ENCODE measurements at places on chromosomes 12 and 14.

DNA sequence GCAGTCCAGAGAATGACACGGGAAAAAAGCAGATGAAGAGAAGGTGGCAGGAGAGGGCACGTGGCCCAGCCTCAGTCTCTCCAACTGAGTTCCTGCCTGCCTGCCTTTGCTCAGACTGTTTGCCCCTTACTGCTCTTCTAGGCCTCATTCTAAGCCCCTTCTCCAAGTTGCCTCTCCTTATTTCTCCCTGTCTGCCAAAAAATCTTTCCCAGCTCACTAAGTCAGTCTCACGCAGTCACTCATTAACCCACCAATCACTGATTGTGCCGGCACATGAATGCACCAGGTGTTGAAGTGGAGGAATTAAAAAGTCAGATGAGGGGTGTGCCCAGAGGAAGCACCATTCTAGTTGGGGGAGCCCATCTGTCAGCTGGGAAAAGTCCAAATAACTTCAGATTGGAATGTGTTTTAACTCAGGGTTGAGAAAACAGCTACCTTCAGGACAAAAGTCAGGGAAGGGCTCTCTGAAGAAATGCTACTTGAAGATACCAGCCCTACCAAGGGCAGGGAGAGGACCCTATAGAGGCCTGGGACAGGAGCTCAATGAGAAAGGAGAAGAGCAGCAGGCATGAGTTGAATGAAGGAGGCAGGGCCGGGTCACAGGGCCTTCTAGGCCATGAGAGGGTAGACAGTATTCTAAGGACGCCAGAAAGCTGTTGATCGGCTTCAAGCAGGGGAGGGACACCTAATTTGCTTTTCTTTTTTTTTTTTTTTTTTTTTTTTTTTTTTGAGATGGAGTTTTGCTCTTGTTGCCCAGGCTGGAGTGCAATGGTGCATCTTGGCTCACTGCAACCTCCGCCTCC, 40.9 kb downstream of the DAD1 start:
- DNase-seq = no peak

DNA sequence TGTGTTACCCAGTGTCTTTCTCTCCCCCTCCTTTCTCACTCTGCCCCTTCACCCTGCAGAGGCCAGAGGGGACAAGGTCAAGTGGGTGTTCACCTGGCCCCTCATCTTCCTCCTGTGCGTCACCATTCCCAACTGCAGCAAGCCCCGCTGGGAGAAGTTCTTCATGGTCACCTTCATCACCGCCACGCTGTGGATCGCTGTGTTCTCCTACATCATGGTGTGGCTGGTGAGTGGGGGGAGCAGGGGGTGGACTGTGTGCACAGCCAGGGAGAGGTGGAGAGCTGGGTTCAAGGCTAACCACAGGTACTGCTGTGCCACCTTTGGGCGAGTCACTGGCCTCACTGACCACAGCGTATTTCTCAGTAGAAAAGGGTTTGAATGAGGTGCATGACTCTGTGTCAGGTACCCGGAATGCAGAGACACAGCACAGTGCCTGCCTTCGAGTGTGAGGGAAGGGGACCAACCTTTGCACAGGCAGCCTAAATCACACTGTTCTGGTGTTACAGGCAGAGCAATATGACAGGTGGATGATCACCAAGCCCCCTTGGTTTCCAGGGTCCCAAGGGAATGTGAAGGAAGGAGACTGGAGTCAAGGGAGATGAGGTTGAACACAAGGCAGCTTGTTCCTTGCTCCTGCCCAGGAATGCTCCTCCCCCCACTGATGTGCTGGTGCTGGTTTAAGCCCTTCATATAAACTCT, 30.8 kb upstream of the RIN3 start:
- DNase-seq = no peak

- peak; percentile 40 for DNase-seq
Measured at GRCh38 chr12:54418441-54419087, 502 bp downstream of the ITGA5 start.

GRCh38 chr12:95446506-95446900, 27.4 kb upstream of the METAP2 start:
- peak; percentile 68 for DNase-seq

- no peak for DNase-seq
Measured at GRCh38 chr12:49332891-49333371, 4.1 kb downstream of the C1QL4 start.

GRCh38 chr12:83132360-83132759, 445.7 kb downstream of the TMTC2 start:
- DNase-seq = no peak

DNA sequence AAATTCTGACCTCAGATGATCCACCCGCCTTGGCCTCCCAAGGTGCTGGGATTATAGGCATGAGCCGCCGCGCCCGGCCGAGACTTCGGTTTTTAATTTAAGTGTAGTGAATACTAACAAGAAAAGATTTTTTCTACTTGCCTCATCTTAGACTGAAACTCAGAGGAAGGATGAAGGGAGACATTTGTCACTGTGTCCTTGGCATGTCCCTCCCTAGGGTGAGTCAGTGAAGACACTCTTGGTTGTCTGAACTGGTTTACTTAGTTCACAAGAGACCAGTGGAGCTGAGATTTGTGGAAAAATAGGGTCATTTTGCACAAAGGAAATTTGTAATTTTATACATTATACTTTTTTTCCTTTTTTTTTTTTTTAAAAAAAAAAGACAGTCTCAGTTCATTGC, 13.5 kb downstream of the C12orf71 start:
- DNase-seq = no peak

DNA sequence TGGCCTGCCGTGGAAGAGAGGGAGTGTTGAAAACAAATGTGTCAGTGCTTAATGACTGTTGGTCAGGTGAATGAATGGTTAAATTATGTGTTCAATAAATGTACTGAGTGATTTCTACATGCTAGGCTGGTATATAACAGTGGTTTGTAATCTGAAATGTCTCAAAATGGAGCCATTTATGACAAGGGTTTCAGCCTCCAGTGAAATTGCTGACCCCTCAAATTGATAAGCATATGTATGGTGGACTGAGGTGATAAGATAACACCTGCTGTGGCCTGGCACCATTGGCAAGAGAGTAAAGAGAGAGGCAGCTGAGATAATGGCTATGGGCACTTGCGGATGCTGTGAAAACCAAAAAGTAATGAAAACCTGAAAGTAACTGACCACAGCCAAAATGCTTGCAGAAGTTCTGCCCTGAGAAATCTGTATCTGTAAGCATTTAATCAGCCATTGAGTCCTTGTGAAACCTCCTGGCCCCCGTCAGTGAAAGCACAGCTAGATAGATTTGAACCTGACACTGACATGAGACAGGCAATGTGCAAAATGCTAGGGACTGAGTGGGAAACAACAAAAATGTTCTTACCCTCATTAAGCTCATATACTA, 1.4 kb upstream of the BCAT1 start:
- no peak for DNase-seq

DNA sequence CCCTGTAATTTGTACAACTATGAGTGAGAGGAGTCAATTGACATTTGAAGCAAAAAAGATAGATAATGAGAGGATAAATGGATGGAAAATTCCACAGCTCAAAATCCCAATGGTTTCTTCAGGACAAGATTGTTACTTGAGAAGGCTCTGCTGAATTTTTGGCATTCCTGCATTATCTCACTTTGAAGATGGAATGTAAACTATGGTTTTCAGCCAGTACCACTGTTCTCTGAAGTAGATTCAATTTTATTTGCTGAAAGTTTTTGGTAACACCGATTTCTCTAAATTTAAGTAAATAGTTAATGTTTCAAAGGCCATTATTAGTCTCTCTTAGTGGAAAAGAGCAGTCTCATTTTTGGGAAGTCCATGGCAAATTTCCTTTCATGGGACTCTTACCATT, 121.9 kb upstream of the SLC38A2 start:
- DNase-seq = no peak

- no peak for DNase-seq
Measured at GRCh38 chr12:4215229-4216186, 58.1 kb upstream of the CCND2 start.

GRCh38 chr12:104011253-104011652, 38.7 kb downstream of the GLT8D2 start:
- no peak for DNase-seq

DNA sequence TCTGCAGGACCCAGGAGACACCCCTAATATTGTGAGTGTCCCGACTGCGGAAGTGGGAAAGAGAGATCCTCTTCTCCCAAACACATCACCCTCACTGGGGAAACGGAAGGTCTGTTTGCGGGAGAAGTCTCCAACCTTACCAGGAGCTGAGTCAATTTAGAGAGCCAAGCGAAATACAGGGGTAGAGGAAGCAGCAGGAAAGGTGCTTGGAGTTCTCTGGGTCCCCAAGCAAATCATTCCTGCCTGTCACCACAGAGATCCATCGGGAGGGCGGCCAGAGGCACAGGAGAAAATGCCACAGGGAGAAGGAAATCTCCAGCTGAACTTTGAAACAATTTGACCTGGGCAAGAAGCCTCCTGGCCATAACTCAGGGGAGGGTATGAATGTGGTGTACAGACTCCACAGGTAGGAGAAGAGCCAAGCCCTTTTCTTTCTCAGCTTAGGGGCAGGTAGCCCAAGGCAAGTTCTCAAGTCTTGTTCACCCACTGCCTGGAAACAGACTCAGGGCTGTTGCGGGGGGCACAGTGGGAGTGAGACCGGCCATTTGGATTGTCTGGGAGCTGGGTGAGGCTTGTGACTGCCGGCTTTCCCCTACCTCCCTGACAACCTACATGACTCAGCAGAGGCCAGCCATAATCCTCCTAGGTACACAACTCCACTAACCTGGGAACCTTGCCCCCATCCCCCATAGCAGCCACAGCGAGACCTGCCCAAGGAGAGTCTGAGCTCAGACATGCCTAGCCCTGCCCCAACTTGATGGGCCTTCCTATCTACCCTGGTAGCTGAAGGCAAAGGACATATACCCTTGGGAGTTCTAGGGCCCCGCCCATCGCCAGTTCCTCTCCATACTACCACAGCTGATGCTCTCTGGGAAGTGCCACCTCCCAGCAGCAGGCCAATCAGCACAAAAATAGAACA, 211.9 kb upstream of the ARHGAP5 start:
- DNase-seq = no peak

GRCh38 chr12:24798335-24798734, 150.6 kb downstream of the BCAT1 start:
- no peak for DNase-seq

DNA sequence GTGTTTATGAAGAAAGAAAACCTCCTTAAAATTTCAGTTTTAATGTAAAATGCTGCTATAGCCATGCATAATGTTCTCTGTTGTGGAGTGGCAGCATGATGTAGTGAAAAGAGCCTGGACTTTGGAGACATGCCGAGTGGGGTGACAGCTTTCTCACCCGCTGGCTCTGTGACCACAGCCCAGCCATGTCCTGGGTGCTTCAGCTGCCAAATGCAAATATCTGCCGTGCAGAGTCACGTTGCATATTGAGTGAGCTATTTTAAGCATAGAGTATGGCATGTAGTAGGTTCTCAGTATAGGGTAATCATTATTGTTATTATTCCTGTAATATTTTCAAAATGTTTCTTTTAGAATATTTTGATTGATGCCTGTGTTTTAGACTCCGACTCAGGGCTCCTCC, 15.5 kb upstream of the TCTN2 start:
- no peak for DNase-seq

- peak; percentile 71 for DNase-seq
Measured at GRCh38 chr12:124837958-124838803, 25.5 kb downstream of the SCARB1 start.

DNA sequence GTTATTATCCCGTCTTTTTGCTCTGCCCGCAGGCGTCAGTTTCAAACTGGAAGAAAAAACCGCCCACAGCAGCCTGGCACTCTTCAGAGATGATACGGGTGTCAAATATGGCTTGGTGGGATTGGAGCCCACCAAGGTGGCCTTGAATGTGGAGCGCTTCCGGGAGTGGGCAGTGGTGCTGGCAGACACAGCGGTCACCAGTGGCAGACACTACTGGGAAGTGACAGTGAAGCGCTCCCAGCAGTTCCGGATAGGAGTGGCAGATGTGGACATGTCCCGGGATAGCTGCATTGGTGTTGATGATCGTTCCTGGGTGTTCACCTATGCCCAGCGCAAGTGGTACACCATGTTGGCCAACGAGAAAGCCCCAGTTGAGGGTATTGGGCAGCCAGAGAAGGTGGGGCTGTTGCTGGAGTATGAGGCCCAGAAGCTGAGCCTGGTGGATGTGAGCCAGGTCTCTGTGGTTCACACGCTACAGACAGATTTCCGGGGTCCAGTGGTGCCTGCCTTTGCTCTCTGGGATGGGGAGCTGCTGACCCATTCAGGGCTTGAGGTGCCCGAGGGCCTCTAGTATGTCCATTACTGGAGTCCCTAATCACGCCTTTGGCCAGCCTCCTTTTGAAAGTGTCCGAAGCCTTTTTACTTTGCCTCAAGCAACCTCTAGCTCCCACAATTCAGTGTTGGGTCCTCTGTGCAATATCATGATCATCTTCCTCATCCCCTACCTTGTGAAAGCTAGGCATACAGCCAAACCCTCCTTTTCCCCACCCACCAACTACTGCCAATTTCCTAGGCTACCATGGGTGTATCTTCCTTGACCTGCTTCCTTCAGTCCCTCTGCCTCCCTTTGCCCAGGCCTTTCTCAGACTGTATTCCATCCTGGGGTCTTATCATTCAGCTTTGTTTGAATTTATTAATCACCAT, 891 bp downstream of the SPRYD4 start:
- DNase-seq = no peak

GRCh38 chr14:44369401-44370123, 137.5 kb downstream of the FSCB start:
- no peak for DNase-seq

- no peak for DNase-seq
Measured at GRCh38 chr12:126772171-126772864, 1494.7 kb upstream of the TMEM132C start.

DNA sequence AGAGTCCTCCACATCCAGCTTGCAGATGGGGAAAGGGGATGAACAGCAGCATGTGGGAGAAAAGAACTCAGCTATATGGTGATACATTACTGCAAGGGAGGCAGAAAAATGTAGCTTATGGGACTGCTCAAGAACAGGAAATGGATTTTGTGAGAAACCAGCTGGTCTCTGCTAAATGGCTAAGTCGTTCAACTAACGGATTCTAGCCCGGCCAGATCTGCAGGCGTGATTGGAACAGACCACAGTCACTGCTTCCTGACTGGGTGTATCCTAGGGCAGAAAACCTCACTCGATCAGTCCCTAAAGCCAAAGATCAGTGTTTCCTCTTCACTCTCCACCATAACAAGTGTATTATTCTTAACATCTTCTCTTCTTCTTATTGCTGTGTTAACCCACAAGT, 8.1 kb upstream of the PTGDR start:
- no peak for DNase-seq

- DNase-seq = no peak
Measured at GRCh38 chr12:11959117-11959823, 111.5 kb upstream of the BCL2L14 start.

- DNase-seq = no peak
Measured at GRCh38 chr14:52918486-52918885, 32.4 kb downstream of the FERMT2 start.

DNA sequence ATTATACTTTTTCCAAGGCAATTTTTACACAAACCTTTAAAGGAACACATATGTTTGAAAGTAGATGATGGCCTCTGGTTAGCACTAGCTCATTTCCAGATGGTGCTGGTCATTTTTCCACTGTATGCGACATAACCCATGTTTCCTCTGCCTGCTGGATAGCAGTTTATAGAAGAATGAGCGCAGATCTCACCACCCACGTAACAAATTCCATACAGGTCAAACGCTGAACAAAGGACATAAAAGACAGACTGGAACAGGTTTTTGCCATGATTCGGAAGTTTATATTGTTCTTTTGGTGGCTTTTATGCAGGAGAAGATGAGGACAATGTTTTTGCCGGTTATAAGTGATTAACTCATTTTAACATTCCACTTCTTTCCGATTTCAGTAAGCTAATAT, 30.7 kb downstream of the PPP1R36 start:
- no peak for DNase-seq

Measured in HuH-7 (cell line).